Activated naive CD4-positive, alpha-beta T cell (primary cell): ENCODE measurements at places on chromosomes 12 and 14.

GRCh38 chr14:105091517-105092170 lies 26.4 kb upstream of the GPR132 start:
- DNase-seq = no peak

DNA sequence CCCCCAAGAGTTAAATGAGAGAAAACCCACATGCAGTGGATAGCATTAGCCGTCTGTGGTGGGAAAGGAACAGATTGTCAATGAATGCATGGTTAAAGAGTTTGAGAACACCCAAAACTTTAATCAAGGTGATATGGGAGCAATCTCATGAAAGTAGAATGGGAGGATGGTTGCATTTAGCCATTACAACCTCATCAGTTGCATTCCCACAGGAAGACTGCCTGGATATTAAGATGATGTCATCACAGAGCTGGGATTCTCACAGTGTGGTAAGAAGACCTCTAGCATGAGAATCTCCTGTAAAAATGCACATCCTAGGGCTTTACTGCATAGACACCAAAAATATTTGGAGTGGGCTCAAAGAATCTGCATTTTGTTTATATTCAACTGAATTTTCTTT lies 284.9 kb downstream of the RGS6 start:
- no peak for DNase-seq

- no peak for DNase-seq
Observed at GRCh38 chr12:106192659-106193393, 54.1 kb upstream of the NUAK1 start.

DNA sequence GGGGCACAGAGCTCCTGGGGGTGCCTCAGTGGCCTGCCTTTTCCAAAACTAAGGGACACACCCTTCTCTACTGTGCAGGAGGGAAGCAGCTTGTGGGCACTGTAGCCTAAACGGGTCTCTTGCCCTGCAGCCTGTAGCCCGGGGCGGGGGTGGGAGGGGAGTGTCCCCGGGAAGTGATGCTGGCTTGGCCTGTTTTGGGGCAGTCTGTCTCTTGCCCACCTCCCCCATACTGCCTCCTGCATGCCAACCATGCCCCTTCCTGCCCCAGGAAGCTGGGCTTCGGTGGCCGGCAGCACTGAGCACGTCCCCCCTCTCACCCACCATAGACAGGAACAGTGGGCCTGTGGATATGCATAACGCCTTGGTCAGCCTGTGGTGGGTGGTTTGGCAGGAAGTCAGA lies 43.4 kb downstream of the PRIMA1 start:
- DNase-seq = no peak

DNA sequence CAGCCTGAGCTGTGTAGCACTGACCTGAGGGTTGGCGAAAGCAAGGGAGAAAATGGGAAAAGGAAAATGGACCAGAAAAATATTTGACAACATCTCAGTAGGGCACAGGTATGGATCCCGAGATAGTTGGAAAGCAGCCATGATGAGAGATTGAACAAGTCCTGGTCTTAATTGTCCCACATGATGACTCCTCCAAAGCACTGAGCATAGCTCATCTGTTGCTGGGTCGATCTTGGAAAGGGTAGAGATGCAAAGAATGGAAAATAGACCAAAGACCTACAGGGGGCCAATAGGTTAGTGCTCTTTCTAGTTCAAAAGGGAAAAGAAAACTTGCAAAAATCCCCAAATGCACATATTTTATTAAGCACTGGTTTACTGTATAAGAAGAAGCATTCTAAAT lies 251.9 kb downstream of the SEC23A start:
- no peak for DNase-seq

DNA sequence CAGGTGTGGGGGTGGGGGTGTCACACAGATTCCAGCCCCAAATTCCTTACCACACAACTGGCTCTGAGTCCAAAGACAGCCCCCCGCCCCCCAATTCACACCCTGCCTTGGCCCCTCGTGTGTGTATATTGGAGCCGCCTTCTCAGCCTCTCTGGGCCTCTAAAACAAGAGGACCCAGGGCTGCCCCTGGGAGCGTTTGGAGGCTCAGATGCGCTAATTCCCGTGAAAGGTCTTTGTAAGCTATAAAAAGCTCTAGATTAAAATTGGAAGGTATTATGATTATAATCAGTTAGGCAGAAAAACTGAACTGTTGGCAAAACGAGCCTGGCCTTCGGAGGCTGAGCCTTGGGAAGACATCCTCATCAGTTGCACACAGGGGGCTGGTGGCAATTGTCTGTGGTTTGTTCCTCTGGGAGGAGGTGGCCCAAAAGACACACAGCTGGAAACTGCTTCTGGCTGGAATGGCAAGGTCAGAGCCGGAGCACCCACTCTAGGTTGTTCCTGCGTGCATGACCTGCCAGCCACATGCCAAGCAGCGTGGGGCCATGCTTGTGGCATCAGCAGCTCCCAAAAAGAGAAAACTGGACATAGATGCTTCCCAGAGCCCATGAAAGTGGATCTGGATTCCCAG lies 118.5 kb downstream of the PHETA1 start:
- no peak for DNase-seq

DNA sequence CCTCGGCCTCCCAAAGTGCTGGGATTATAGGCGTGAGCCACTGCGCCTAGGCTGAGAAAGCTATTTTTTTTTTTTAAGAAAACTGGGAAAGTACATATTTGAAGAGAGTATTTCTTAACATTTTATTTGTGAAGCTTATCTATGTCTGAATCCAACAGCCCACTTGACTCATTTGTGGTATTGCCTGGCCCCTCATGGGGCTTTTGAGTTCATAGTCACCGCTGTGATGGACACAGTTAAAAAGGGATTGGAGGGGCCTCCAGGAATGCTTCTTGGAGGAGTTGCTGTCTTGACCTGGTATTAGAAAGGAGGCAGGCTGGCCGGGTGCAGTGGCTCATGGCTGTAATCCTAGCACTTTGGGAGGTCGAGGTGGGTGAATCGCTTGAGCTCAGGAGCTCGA lies 26.5 kb downstream of the BCL7A start:
- no peak for DNase-seq

- no peak for DNase-seq
Observed at GRCh38 chr14:94087891-94088290, 6.8 kb downstream of the IFI27L1 start.

GRCh38 chr12:25985316-25986175 lies 27.1 kb downstream of the RASSF8 start:
- no peak for DNase-seq

DNA sequence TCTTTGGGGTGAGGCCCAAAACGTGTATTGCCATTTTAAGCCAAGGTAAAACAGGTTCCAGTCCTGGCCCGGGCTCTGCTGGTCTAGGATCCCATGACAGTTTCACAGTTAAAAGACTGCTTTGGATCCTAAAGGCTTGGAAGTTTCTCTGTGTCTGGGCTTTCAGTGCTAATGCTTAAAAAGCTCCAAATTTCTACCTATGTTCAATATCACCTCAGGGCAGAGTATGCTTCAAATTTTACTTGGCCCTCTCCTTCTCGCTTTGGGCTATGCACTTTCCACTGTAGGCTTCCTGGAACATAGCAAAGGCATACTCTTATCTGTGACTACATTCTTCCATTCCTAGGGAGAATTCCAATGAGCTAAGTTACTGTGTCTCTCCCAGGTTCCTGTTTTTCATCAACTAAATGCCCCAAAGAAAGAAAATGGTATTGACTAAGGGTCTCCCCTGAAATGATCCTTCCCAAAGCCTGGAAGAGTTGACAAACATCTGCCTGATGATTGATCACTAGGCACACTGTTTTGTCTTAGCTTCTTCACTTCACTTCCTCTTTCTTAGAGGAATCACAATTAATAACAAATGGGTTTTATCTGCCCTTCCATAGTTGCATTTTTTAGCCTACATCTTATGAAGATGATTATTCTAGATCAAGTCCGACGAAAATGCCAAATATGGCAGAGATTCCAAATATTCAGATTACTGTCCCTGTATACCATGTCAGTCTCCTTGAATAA lies 79.4 kb downstream of the TMTC2 start:
- DNase-seq = no peak

DNA sequence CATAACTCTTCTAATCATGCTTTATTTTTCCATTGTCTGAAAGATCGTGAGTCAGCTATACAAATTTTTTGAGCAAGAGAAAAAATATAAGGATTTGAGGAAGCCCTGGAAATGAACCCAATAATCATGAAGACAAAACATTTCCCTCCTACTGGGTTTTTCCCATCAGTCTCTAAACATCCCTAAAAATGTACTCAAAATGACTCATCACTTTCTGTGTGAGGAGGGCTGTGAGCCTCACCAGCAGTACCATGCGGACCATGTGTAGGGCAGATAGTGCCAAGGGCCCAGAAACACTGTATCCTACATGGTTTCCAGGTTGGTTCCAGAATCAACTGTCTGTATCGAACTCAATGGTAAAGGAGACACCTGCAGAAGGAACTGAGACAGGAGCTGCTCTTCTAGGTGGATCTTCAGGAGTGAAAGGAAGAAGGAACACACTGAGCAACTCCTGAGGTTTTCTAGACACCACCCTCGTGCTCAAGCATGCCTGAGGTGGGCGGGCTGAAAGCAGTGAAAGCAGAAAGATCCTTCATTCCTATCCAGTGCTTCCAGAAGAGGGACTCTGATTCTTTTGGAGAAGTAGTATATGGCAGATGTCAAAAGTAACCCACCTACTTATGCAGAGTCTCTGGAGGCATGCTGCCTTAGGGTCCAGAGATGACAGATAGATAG lies 48.6 kb upstream of the RHOJ start:
- DNase-seq = no peak

- DNase-seq = no peak
Observed at GRCh38 chr12:83018088-83018487, 331.4 kb downstream of the TMTC2 start.

DNA sequence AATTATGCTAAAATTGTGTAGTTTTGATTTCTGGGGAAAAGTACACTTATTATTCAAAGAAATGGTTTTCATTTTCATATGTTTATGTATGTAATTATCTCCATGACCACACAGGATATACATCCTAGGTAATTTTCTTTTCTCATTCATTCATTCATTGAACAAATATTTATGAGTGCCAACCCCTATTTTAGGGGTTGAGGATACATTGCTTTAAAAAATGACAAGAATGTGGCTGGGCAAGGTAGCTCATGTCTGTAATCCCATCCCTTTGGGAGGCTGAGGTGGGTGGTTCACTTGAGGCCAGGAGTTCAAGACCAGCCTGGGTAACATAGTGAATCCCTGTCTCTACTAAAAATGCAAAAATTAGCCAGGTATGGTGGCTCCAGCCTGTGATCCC lies 40.9 kb downstream of the SGPP1 start:
- DNase-seq = no peak

DNA sequence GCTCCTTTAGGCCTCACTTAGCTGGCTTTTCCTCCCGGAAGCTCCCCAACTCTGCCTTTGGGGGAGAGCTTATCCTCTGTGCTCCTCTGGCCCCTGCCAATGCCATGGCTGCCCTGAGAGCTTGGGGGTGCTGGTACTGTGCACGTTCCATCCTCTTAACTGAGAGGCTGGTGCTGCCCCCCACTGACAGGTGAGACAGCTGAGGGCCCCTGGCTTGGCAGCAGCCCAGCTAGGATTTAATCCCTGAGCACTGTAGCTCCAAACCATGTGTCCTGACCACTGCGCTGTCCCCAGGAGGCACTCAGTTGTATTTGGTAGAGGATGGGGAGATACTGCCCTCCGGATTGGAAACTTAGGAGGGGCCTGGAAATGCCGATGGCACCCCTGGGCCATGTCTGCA lies 46.1 kb downstream of the UBE3B start:
- no peak for DNase-seq

DNA sequence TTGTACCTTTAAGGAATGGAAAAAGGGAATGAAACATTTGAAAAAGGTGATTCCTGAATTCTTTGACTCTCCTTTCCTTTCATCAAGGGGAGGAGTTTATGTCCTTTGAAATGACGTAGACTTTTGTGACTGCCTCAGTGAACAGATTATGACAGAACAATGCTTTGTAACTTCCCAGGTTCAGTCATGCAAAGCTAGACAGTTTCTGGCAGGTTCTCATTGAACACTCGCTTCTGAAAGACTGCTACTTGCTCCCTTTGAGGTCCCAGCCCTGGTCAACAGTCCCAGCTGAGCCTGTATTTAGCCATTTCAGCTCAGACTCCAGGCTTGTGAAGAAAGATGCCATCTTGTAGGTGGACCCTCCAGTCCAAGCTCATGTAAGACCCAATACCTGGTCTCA lies 1178.9 kb downstream of the BCL11B start:
- no peak for DNase-seq

DNA sequence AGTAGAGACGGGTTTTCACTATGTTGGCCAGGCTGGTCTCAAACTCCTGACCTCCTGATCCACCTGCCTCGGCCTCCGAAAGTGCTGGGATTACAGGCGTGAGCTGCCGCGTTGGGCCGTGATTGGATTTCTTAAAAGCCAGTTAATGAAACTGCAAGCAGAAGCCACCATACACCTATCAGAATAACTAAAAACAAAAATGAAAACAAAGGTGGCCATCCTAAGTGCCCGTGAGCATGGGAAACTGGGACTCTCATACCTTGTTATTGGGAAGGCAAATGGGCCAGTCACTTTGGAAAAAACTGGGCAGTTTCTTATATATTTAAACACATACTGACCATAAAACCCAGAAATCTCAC lies 7.7 kb upstream of the TCTN1 start:
- DNase-seq = no peak

DNA sequence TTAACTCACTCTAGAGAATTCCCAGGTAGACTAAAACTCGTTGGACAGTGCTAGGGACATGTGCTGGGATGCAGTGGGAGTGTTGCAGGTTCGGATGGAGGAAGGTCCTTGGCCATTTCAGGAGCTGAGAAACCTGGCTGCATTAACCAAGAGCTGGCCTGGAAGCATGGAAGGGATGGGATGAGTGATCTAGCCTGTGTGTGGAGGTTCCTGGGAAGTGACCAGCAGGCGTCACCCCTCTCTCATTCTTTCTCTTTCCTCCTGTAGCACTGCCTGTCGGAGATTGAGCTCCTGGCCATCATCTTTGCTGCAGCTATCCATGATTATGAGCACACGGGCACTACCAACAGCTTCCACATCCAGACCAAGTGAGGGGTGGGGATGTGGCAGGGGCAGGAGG lies 15.6 kb downstream of the PPP1R1A start:
- no peak for DNase-seq

DNA sequence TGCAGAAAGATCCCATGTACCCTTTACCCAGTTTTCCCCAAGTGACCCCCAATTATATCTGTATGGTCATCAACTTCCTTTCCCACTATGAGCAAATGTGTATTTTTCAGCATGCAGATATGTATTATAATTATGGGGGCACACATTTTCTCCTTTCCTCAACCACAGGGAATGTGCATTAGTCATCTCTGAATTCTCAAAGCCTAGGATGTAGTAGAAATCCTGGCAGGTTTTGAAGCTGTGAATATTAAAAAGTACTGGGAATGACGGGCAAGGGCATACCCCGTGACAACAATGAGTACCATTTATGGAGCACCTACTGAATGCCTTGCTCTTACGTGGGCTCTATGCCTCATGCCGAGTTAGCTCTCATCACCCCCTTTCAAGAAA lies 71.5 kb downstream of the VWF start:
- no peak for DNase-seq

GRCh38 chr14:50798048-50798421 lies 32.9 kb downstream of the NIN start:
- DNase-seq = no peak

DNA sequence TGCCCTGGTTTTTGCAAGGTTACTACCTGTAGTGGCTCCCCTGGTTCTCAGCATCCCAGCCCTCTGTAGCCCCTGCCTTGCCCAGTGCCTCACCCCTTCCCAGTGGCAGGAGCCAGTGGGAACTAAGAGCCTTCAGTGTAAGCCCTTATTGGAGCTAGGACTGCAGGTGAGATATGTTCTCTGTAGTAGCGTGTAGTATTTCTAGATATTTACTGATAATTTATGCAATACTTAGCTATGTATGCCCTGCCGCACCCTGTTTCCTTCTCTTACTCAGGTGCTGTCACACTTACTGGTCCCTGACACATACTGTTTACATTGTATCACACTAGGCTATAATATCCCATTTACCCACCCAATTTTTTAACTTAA lies 3.6 kb downstream of the BMAL2 start:
- no peak for DNase-seq
